Cortex of kidney (tissue), 1 donor: ENCODE measurements at places on chromosomes 12 and 14.

DNA sequence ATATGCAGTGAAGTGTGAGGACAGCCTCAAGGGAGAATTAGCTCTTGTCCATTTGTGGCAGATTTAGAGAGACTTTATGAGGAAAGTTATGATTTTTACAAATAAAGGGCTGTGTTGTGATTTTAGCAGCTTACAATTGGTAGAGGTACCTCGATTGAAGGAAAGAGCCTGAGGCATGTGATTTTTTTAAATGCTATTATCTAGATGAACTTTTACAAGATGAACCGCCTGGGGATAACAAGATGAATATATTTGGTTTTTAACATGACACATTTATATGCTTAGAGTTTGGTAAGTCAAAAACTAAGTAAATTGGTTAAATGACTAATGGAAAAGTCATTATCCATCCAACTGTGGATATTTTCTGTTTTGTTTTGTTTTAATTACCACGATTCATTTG lies 52.6 kb downstream of the AEBP2 start:
- no peak for DNase-seq

DNA sequence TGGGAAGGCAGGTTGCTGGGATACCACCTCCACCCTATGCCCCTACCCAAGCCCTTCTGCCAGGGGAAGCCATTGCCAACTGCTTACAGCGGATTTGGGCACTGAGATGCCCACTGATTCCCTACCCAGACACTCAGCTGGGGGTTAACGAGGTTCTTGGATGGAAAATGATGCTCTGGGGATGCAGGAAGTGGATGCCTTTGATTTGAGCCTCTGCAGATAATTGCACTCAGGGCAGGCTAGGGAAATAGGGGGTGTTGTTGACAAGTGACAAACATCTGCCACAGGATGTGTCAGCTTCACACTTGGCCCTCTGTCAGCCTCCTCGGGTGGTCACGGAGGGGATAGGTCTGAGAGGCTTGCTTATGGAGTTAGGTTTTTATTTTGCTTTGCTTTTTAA lies 57.4 kb downstream of the RPH3A start:
- DNase-seq = no peak

- DNase-seq = no peak
These were observed 6.8 kb upstream of the SLC4A8 start for GRCh38 chr12:51417826-51418225.

GRCh38 chr14:60107477-60107876 lies 15.8 kb downstream of the PCNX4 start:
- DNase-seq = no peak

GRCh38 chr12:81095501-81096232 lies 17.8 kb downstream of the ACSS3 start:
- no peak for DNase-seq

GRCh38 chr12:51195841-51196240 lies 22.0 kb downstream of the POU6F1 start:
- no peak for DNase-seq

DNA sequence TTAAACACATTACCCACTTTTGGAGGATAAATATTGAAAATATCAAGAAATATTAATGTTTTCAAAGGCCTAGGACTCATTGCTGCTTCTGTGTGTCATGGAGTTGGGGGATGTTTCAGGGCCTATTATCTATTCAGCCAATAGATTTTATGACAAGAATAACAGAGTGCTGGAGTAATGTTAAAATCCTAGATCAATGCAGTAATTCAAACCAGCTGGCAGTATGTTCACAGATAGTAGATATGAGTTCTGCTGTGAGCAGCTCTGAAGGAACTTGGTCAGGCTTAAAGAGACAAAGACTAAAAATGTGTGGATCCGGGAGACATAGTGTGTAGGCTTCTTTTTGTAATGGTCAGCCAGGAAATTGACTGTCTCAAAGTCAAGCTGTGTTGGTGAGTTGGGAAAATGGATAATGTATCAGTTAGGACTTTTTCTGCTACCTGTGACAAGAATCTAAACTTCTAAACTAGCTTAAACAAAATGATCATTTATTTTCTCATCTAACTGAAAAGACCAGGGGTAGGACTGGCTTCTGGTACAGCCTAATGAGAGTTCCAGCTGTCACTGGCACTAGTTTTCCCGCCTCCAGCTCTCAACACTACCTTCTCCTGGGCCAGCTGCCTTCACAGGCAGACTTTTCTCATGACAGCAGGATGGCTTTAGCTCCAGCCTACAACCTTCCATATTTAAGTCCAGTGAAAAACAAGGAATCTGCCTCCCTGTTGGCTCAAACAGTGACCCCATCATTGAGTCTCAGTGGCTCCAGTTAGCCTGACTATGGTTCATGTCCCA lies 16.3 kb upstream of the POLR3B start:
- DNase-seq = no peak
